Airway epithelial cell (primary cell): ENCODE measurements at places on chromosomes 6 and 20. TPM values are rescaled to one million over a fixed set of nuclear protein-coding genes. Genes with fewer than 3 reads are reported as not detected.

RGS17 gene
- 3.3 and 3.6 TPM in 2 replicates for total RNA-seq

FBXO9 gene
- total RNA-seq, result 34.2 and 36.7 TPM in 2 replicates

SYNCRIP gene
- total RNA-seq, result 54.6 and 66.9 TPM in 2 replicates

SPATS1 gene
- total RNA-seq, result not detected in 2 replicates

POU3F2 gene
- total RNA-seq, result not detected in 2 replicates

EMILIN3 gene
- under 0.01 TPM in 1 of 2 replicates, not detected in the other for total RNA-seq

STMN3 gene
- total RNA-seq, result 4.1 and 5.6 TPM in 2 replicates
